ENCODE measurements at places on chromosomes 1 and 21.
A peak's percentile ranks its signal among the peaks of the same experiment; 100 is the strongest.

GRCh38 chr1:22889213-22889827, 83.3 kb downstream of the LACTBL1 start:
- DNase-seq: peak; percentile 33

GRCh38 chr1:202852163-202852904, 36.6 kb downstream of the RABIF start:
- peak; percentile 90 for DNase-seq

DNA sequence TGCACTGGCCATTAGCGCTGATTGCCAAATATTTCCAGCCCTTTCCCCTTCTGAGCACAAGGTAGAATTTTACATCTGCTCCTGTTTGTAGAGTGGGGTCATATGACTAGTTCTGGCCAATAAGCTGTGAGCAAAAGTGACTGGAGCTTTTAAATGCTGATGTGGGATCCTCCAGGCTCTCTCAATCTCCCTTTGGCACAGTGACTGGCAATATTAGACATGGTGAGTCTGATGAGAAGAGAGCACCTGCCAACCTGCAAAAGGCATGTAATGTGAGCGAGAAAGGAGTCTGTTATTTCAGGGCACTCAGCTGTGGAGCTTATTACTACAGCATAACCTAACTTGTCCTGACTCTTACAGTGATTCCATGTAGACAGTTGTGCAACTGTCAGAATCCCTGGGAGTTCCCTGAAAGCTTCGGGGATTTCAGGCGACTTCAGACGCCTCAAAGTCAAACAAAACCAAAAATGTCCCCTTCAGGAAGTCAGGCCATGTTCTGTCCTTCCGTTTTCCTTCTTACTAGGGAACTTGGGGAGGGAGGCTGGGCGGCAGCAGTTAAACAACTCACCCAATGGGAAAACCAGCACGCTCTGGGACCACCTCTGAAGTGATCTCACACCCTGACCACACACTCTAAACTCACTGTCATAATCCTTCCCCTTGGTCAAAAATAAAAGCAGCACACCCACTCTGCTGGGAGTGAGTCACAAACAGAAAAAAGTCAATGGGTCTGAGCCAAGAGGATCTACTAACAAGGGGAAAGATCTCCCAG, 3.6 kb upstream of the RASSF5 start:
- no peak for DNase-seq

DNA sequence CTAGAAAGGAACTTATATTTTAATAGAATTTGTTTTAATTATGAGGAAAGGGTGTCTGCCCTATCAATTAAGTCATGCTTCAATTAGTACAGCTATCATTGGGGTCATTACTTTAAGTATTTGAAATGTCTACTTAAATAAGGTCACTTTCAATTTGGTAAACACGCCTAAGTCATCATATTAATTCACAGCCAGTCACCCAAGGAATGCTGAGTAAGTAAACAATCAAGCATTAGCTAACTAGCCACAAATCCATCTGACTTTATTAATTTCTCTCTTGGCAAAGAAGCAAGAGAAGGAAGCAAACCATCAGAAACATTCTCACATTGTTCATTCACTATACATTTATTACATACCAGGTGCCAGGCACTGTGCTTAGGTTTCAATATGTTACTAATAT, 1.2 kb upstream of the LRRC52 start:
- DNase-seq: no peak

GRCh38 chr1:65179148-65179547, 31.1 kb downstream of the AK4 start:
- DNase-seq: no peak
